Small intestine (tissue), 16 donors: ENCODE measurements at places on chromosomes 6 and 20.

- DNase-seq, result no peak
Observed at GRCh38 chr6:157491571-157492232, 110.7 kb downstream of the ZDHHC14 start.

- DNase-seq, result no peak
Observed at GRCh38 chr6:103379272-103379671, 1480.4 kb downstream of the HACE1 start.

GRCh38 chr6:31713991-31714684 lies 1.0 kb upstream of the LY6G6D start:
- peak; percentile 65 for DNase-seq

GRCh38 chr20:24866742-24867141 lies 82.3 kb upstream of the CST7 start:
- DNase-seq, result no peak

DNA sequence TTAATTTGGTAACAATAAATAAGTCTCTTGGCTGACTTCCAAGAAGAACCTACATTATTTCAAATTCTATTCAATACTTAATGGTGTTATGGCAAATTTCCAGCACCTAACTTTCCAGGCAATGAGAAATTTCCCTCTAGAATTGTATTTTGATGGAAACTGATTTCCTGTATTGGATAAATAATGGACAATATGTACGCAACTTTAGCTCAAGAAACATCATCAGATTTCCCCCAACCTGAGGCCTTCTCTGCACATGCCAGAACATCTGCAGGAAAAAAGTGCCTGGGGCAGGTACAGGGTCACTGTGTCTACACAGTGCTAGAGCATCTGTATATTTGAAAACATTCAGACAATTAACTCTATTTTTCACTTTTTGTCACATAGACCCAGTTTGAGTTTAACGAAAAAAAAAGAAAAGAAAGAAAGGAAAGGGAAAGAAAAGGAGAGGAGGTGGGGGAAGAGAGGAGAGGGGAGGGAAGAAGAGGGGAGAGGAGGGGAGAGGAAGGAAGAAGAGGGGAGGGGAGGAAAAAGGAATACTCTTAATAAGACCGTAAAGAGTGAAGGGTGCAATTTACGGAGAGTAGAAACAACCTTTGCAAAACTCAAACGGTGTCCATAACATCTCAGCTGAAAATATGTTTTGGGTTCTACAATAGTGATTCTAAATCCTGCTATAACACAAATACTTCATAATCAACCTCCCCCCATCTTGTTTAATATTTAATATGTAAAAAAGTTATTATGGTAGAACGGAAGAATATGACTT lies 130.0 kb downstream of the TSHZ2 start:
- DNase-seq, result no peak

- no peak for DNase-seq
Observed at GRCh38 chr20:24647713-24648112, 178.3 kb downstream of the SYNDIG1 start.

GRCh38 chr6:56259234-56260077 lies 12.1 kb upstream of the COL21A1 start:
- DNase-seq, result no peak

GRCh38 chr20:14957402-14957801 lies 620.0 kb upstream of the FLRT3 start:
- no peak for DNase-seq

GRCh38 chr20:62570897-62571668 lies 71.2 kb upstream of the SLCO4A1 start:
- no peak for DNase-seq

DNA sequence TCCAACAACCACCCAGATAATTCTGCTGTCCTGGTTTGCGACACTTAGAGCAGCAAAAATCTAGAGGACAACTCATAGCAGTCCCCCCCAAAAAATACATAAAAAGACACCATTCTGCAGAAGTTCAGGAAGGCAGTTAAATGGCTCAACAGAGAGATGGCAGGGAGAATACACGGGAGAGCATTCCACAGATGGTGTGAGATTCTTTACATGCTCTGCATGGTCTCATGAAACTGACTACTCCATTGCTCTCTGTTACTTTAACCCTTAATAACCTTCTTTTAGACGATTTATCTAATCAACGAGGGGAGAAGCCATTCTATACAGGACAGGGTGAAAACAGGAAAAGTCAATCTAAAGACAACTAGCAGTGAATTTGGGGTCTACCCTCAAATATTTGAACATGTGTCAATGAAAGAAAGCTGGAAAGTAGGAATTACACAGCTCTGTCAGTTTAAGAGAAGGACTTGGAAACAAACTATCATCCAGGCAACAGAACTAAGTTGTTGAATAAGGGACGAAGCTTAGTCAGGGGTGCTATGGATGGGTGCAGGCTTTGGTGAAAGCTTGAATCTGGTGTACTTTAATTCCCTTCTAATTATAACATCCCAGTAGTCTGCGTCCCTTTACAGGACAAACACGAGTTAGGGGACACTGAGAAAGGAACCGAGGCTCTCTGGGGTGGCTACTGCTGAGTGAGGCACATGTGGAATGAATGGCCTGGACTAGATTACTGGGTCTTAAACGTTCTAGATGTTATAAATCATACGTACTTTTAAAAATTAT lies 5.1 kb downstream of the PERP start:
- no peak for DNase-seq

- DNase-seq, result no peak
Observed at GRCh38 chr6:147695819-147696218, 187.3 kb downstream of the SAMD5 start.

- DNase-seq, result peak; percentile 37
Observed at GRCh38 chr6:31308050-31308844, 36.4 kb upstream of the HLA-C start.

DNA sequence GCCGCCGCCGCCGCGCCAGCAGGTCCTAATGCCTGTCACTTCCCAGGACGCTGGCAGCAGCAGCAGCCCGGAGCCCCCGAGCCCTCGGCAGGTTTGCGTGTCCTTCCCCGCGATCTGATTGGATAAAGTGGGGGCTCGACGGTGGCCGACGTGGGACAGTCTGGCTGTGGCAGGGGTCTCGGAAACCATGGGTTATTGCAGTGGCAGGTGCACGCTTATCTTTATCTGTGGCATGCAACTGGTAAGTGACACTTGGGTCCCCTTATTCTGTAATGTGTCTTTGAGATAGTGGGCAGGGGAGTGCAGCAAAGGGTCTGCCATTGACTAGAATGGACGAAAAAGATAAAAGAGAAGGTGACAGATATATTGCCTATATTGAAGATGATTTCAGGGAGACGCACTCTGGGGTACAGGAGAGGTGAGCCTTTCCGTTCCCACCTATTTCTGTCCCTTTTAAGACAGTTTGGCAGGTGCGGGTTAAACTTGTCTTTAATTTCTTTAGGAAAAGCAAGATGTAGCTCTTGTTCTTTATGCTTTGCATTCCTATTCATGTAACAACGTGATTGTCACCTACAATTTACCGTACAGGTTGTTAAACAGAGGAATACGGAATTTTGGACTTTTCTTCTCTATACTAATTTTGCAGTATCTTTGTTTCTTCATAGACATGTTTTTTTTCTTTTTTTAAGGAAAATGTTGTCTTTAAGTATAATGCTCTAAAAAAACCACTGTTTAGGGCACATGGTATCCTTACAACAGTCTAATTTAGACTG lies 535 bp downstream of the NKAIN2 start:
- DNase-seq, result no peak

- DNase-seq, result no peak
Observed at GRCh38 chr6:21587961-21588480, 5.5 kb upstream of the SOX4 start.

DNA sequence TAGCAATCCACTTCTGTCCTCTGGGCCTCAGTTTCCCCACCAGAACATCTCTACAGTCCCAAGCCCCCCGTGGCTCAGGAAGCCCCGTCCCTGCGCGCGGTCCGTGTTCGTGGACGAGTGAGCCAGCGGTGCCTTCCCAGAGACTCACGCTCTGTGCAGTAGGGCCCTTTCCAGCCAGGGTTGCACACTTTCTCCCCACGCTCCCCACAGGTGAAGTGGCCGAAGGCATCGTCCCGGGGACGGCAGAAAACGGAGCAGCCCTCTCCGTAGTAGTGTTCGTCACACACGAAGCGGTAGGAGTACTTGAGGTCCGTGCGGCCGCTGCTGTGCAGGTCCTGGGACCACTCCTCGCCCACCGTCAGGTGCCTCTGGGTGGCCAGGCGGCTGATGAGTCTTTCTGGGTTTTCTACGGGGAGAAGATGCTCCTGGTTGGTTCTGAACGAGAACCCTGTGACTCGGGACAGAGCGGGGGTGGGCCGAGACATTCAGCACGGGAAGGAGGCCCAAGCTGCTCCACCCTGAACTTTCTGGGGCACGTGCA lies 2.7 kb downstream of the DLL1 start:
- DNase-seq, result no peak

- DNase-seq, result no peak
Observed at GRCh38 chr20:15059438-15059837, 722.0 kb upstream of the FLRT3 start.

DNA sequence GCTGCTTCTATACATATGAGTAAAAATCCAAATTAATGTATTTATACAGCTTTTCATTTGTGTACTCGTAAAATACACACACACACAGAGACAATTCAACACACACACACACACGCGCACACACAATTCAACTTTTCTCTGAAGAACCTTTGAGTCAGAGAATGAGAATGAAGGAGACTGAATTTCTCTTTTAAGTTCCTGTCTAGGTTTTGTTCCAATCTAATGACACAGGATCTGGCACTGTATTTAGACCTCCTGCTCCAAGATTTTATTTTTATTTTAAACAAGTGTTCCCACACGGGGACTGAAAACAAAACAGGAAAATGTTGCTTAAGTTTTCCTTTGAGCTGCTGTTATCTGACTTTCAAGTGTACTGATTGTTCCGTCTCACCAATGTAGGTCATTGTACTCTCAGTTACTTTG lies 250.8 kb downstream of the LAMA2 start:
- DNase-seq, result peak; percentile 8

DNA sequence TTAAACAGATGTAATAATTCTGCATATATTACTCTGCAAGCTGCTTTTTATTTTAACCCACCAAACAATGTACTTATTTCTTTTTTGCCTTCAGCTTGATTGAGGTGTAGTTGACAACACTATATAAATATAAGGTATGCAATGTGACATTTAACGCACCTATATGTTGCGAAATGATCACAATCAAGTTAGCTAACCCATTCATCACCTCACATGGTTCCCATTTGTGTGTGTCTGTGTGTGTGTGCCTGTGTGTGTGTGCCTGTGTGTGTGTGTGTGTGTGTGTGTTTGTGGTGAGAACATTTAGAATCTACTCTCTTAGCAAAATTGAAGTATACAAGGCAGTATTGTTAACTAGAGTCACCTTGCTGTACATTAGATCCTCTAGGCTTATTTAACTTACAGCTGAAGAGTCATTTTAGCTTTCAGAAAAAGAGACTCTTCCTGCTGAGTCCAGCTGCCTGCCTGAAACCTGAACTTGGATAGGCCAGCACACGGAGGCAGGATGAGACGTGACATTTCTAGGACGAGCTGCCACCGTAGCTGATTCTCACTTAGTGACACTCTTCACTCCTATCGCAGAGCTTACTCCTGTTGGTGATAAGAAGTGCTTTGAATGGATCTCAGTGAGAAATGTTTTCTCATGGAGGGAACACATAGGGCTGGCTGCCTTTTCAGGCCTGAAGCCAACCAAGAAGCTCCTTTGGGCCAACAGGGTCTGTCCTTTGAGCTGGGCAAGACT lies 126.5 kb upstream of the RIPOR2 start:
- no peak for DNase-seq

- DNase-seq, result no peak
Observed at GRCh38 chr6:139905404-139906052, 531.1 kb upstream of the CITED2 start.

GRCh38 chr6:115442323-115442722 lies 618.4 kb downstream of the FRK start:
- no peak for DNase-seq

- no peak for DNase-seq
Observed at GRCh38 chr6:56608332-56608731, 34.4 kb downstream of the DST start.

DNA sequence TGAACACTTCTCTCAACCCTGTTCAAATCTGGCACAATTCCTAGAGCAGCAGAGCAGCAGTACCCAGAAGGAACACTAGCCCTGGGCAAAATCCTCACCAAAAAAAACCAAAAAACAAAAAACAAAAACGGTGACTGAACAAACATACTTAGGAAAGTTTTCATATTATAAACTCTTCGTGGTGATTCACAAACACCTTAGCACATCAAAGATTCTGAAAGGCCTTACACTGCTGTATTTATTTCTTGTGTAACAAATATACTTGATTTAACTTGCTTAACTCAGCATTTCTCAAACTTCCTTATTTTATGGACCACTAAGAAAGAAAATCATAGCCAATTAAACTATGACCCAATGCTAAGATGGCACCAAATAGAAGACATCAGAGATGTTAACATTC lies 57.8 kb upstream of the RREB1 start:
- no peak for DNase-seq

DNA sequence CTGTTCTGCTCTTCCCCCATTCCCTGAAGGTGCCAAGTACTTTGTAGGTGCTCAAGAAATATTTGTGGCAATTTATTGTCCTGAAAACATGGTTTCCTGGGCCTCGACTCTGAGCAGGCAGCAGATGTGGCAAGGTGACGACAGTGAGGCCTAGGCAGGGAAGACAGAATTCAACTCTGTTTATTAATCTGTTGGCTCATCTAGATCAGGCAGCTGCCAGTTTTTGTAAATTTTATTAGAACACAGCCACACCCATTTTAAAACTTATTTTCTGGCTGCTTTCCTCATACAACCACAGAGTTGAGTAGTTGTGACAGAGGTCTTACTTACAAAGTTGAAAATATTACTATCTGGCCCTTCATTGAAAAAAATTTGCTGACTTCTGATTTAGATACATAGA lies 24.5 kb downstream of the MAPK14 start:
- no peak for DNase-seq

- DNase-seq, result no peak
Observed at GRCh38 chr20:48826883-48827771, 672 bp downstream of the PREX1 start.

GRCh38 chr6:164108869-164109769 lies 694.6 kb downstream of the QKI start:
- DNase-seq, result no peak

DNA sequence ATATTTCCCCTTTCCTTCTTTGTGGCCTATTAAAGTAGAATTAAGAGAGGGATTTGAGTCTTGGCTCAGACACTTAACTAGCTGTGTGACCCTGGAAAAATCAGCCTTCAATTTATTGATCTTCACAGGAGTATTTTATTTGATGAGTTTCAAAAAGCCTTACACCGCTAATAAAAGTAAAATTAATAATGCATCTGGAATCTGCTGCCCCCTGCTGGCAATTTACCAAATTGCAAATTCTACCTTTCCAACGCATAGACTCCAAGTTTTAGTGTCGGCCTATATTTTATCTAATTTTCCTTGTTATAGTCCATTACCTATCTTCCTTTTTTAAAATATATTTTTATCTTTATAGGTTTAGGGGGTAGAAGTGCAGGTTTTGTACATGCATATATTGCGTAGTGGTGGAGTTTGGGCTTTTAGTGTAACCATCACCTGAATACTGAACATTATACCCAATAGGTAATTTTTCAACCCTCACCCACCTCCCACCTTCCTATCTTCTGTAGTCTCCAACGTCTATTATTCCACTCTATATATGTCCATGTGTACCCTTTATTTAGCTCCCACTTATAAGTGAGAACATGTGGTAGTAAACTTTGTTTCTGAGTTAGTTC lies 46.3 kb downstream of the GOPC start:
- peak; percentile 60 for DNase-seq

GRCh38 chr6:37362101-37362828 lies 8.5 kb downstream of the RNF8 start:
- DNase-seq, result no peak

GRCh38 chr6:39223555-39223954 lies 5.7 kb downstream of the KCNK5 start:
- DNase-seq, result no peak

GRCh38 chr6:88922775-88923548 lies 40.5 kb downstream of the RNGTT start:
- no peak for DNase-seq
